ENCODE measurements at places on chromosomes 12 and 14.

DNA sequence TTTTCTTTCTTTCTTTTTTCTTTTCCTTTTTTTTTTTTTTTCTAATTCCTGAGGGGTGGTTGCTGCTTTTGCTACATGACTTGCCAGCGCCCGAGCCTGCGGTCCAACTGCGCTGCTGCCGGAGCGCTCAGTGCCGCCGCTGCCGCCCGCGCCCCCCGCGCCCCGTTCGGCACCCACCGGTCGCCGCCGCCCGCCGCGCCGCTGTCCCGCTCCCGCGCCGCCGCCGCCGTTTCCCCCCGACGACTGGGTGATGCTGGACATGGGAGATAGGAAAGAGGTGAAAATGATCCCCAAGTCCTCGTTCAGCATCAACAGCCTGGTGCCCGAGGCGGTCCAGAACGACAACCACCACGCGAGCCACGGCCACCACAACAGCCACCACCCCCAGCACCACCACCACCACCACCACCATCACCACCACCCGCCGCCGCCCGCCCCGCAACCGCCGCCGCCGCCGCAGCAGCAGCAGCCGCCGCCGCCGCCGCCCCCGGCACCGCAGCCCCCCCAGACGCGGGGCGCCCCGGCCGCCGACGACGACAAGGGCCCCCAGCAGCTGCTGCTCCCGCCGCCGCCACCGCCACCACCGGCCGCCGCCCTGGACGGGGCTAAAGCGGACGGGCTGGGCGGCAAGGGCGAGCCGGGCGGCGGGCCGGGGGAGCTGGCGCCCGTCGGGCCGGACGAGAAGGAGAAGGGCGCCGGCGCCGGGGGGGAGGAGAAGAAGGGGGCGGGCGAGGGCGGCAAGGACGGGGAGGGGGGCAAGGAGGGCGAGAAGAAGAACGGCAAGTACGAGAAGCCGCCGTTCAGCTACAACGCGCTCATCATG lies 654 bp downstream of the FOXG1 start:
- peak; percentile 58 for DNase-seq

- no peak for DNase-seq
Measured at GRCh38 chr14:56474419-56475022, 105.1 kb upstream of the TMEM260 start.

- DNase-seq, result no peak
Measured at GRCh38 chr14:53710615-53711014, 246.0 kb downstream of the BMP4 start.

DNA sequence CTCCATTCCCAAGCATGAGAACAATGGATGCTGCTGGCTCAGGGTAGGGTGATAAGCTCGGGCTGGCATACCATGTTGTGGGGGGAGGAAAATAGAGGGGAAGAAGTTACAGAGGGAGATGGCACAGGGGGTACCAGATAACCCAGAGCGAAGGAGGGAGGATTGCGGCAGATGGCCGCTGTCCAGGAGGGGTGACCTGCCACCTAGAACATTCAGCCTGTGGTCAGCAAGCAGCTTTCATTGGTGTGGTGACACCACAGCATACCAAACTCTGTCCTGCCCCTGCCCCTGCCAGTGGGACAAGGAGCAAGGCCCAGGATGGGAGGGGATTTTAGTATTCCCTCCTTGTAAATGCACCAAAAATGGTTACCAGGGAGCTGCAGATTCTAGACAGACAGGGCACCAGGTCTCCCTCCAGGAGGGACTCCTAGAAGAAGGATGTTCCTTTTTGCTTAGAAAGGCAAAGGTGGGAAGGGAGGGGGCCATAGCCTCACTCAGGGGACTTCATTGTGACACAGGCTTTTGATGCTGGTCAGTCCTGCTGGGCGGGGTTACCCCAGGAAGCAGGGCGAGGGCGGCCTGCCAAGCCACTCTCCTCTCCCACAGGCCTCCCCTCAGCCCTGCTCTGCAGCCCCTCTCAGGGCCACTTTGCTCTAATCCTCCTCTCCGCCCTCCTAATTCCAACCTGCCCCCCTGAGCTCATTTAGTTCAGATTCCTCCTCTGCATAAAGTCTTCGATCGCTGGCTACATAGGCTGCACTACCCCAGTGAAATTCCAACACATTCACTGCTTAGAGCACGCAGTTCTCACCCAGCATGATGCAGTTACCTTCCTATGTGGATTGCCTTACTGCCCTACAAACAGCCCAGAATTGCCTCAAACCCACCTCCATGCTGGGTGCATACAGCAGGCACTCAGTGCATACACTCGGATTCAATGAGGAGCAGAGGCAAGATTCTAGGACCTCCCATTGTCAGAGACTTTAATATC lies 36.0 kb upstream of the PLEKHG6 start:
- no peak for DNase-seq

GRCh38 chr14:76412501-76412900 lies 36.6 kb downstream of the ESRRB start:
- no peak for DNase-seq

DNA sequence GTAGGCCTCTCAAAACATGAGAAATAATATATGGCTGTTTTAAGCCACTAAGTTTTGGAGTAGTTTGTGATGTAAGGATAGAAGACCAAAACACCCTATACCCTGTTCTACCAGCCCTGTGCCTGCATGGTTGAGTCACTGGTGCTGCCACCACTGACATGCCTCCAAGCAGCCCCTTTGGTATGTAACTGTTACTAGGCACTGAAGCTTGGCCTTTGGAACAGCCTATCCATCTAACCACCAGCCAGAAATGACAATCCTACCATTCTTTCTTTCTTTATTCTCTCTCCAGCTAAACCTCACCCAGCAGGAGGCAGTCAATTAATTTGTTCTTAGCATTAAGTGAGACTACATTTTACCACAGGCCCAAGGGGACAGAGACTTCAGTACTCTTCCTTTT lies 240.3 kb downstream of the MSRB3 start:
- no peak for DNase-seq

GRCh38 chr14:101505236-101505970 lies 55.9 kb upstream of the DIO3 start:
- peak; percentile 28 for DNase-seq

DNA sequence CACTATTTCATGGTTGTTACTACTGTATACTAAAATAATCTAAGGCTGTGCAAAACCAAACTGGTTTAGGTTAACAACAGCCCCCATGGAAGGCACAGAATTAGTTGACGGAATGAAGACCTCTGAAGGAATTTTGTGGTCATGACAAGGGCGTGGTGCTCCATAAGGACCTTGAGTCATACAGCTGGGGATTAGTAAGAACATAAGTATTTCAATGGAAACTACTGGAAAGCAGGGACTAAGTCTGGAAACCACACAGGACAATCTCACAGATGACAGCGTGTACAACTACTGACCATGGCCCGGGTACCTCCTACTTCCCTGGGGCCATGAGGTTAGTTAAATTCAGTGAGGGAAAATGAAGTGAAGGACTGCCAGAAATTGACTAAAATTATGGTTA lies 98.5 kb upstream of the PLEKHA5 start:
- DNase-seq, result no peak

DNA sequence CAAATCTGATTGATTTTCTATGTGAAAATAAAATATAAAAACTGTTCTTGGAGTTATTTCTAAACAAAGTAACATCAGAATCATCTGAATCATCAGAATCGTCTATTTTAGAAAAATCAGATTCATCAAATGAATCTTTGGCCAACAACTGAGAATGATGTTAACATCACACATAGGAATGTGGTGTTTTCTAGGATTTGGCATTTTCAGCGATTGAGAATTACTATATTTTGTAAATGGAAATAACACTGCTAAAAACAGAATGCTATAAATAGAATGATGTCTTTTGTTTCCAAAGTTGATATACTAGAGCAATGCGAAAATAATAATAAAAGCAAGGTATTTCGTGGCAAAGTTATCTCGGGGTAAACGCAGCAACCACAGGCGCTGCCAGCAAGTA lies 73.9 kb upstream of the EVL start:
- DNase-seq, result no peak

All from ecto neural progenitor cell (in vitro differentiated cells).